ENCODE measurements at places on chromosomes 7 and 10.

DNA sequence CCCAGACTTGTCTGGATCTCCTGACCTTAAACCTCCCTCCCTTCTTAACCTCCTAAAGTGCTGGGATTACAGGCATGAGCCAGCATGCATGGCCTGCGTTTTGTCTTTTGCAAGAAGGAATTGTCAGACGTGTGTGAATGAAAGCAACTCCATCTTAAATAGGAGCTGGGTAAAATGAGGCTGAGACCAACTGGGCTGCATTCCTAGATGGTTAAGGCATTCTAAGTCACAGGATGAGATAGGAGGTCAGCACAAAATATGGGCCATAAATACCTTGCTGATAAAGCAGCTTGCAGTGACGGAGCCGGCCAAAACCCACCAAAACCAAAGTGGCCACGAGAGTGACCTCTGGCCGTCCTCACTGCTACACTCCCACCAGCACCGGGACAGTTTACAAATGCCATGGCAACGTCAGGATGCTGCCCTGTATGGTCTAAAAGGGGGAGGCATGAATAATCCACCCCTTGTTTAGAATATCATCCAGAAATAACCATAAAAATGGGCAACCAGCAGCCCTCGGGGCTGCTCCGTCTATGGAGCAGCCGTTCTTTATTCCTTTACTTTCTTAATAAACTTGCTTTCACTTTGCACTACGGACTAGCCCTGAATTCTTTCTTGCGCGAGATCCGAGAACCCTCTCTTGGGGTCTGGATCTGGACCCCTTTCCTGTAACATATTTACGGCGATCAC is 41.2 kb upstream of the SDK1 start:
- DNase-seq: no peak

DNA sequence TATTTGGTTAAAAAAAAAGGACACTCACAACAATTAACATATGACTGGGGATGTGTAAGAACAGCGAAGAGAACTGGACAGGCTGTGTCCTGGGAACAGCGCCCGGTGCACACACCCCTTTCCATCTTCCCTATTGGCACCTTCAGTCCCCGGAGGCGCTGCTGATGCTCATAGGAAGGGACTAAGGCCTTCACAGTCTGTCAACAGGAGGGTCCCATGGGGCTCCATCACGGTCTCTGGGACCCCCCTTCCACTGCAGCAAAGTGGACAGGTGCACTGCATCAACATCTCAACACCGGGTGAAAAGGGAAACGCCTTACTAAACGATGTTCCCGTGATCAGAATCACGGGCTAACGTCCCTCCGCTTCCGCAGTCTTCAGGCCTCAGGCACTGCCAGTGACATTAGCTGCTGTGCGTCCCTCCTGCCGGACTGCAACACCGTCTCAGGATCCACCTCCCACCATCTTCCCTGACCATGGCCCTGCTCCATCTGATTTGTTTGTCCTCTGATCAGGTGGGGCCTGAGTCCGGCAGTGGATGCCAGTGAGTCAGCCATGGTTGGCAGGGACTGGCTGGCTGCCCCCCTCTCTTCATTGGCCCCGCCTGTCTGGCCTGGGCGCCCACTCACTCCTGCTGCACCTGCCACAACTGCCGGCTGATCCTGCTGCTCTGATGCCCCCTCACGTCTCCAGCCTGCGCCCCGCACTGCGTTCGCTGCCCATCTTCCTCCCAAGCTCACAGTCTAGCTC is 614.7 kb downstream of the DNAJB6 start:
- DNase-seq: no peak

GRCh38 chr7:50591098-50591479 is 25.9 kb upstream of the DDC start:
- DNase-seq: no peak

DNA sequence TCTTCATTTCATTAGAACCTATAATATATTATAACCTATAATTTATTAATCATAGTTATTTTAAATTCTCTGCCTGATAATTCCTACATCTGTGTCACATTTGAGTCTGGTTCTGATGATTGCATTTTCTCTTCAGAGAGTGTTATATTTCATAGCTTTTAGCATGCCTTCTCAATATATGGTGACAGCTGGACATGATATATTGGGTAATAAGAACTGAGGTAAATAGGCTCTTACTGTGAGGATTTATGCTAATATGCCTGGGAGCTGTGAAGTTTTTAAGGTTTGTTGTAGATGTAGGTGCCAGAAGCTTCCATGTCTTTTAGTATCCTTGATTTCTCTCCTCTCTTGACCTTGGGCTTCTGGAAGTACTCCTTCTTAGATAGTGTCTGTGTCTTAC is 325.9 kb upstream of the SEMA3D start:
- DNase-seq: no peak

GRCh38 chr7:117731455-117731854 is 141.8 kb downstream of the CTTNBP2 start:
- no peak for DNase-seq

- no peak for DNase-seq
These were observed 98.2 kb downstream of the CCNY start for GRCh38 chr10:35434533-35434932.

DNA sequence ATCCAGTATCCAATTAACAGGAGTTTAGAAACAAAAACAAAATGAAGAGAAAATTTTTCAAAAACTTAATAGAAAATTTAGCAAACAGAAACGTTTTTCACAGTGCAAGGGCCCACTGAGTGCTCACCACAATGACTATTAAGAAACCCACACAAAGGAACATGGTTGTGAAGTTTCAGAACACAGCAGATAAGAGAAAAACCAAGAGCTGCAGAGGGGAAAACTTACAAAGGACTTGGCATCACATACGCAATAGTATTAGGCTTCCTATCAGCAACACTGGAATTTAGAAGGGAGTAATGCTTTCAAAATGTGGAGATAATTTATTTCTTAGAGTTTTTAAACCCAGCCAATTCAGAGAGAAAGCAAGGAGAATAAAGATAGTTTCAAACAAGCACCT is 1.7 kb upstream of the C7orf25 start:
- no peak for DNase-seq

- no peak for DNase-seq
These were observed 266.3 kb downstream of the KCND2 start for GRCh38 chr7:120539321-120539720.

- no peak for DNase-seq
These were observed 132.1 kb downstream of the MACC1 start for GRCh38 chr7:20085086-20085485.

DNA sequence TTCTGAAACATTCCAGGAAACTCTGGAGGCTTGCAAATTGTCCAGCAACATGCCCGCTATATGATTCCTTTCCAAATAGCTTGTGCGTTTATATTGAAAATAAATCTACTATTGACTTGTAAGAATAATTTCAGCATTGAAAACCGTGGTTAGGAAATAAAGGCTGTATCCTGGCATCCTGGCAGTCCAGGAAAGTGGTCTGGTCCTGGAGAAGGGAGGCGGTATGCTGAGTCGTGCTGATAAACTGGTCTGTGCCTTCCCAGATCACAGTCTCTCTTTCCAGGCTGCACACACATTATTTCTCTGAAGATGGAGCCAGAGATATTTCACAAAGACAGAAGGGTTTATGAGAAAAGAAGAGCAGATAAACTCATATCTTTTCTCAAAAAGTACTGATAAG is 350.1 kb upstream of the COBL start:
- no peak for DNase-seq
